ENCODE measurements at places on chromosomes 7 and 10.

- DNase-seq, result peak; percentile 33
Measured at GRCh38 chr7:50467817-50468610, 17.9 kb upstream of the FIGNL1 start.

GRCh38 chr10:33681595-33681994 lies 347.1 kb upstream of the NRP1 start:
- no peak for DNase-seq

- DNase-seq, result no peak
Measured at GRCh38 chr7:142349670-142350405, 92.0 kb upstream of the PRSS58 start.

GRCh38 chr10:58515291-58515941 lies 2.7 kb downstream of the BICC1 start:
- DNase-seq, result no peak

GRCh38 chr10:30580676-30581075 lies 48.9 kb downstream of the LYZL2 start:
- no peak for DNase-seq

GRCh38 chr7:41795276-41795833 lies 92.5 kb upstream of the INHBA start:
- DNase-seq, result no peak

- DNase-seq, result no peak
Measured at GRCh38 chr7:34282271-34282670, 375.7 kb upstream of the NPSR1 start.

GRCh38 chr7:45682358-45682735 lies 108.2 kb downstream of the ADCY1 start:
- no peak for DNase-seq

- no peak for DNase-seq
Measured at GRCh38 chr7:32680259-32681173, 185.2 kb downstream of the AVL9 start.

DNA sequence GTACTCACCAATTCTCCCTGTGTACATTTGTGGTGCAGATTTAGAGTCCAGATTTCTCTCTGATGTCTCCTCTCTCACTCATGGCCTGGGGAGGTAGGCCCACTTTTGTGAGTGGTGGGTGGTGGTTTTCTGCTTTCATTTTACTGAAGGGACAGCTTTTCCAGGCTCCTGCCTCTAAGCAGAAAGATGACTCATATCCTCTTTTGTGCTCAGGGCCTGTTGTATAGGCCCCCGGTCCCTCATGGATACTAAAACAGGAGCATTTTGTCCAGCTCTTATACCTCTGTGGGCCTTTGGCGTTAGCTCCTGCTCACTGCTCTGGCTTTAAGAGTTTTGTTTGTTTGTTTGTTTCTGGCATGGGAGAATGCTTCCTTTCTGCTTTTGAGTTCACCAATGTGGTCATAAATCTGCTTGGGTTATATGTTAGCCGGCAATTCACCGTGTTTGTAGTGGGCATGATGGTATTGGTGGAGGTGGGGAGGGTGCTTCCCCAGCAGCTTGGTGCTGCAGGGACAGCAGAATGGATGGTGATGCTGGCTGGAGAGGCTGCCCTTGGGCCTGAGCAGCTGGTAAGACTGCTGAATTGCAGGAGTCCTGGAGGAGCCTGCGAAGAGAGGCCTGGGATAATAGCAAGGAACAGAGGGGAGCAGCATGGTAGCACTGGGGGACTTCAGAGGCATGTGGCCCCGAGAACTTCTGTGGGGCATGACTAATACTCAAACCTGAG lies 468.7 kb downstream of the RPS24 start:
- DNase-seq, result no peak

DNA sequence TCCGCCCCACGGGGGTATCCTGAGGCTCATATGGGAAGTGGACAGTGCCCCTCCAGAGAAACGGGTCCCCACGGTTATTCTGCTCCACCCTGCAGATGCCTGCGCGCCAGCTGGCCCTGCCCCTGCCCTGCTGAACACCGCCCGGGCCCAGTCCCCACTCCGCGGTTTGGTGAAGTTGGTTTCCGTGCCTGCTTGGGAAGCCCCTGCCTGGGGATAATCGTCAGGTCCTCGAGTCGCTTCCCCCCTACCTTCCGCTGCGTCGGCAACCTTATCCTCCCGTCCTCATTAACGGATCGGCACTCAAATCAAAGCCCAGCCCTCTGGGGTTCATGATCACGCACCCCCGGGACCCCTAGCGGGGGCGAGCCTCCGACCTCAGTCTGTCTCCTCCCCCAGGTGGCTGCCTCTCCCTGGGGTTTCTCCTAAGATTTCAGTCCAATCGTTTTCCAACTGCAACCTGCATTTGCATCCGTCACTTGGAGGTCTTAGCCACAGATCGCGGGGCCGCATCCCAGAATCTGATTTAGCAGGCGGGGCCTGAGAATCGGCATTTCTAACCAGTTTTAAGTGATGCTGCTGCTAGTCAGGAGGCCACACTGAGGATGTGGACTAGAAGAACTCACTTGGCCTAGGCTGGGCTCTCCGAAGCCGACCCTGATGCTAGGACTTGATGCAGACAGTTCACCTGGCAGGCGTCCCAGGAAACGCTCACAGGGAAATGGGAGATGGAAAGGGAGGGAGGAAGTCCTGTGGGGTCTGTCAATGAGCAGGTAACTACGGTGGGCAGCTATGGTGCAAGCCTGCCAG lies 27.6 kb downstream of the WDR86 start:
- no peak for DNase-seq

DNA sequence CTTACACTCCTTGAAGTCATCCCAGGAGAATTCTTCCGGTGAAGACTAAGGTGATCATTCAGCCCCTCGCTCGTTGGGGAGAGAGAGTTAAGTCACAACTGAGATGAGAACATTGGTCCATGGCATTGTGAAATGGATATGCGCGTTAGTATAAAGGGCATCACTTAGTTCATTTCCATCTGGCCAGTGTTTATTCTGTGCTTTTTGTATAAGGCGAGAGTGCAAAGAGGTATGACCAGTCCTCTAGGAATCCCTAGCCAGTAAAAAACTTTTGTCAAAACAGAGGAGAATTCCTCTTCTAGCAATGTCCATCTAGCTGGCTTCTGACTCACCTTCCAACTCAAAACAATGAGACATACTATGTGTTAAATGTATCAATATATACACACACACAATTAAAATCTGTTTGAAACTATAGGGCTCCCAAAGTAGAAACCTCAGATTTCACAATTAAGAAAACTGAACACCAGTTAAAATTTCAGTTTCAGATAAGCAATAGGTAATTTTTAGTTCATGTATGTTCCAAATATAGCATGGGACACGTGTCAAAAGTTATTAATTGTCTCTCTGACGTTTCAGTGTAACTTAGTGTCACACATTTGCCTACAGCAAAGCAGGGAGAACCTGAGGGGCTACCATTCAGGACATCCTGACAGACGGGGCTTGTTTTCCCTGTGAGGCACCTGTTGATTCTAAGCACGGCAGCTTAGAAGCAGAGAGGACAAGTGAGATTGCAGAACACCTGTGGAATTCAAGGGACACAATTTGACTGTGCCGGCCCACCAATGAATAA lies 158.9 kb downstream of the KLF6 start:
- no peak for DNase-seq

GRCh38 chr10:10130686-10131085 lies 887.0 kb upstream of the CELF2 start:
- no peak for DNase-seq

DNA sequence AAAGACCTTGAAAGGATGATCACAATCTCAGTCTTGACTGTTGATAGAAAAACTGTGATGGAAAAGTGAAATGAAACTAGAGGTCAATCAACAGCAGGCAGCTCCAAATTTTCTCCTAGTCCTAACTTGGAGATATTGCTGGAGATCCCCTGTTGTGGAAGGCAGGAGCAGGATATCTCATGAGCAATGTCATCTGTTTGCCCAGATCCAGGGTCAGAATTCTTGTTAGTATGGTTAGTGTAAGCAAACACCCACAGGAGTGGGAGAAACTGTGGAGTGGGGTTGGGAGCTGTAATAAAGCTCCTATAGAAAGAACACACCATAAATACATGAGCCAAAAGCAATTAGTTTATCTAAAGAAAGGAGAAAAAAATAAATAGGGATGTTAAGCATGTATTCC lies 169.0 kb downstream of the AKR1D1 start:
- DNase-seq, result no peak

- DNase-seq, result no peak
Measured at GRCh38 chr7:5714657-5715337, 66.7 kb downstream of the RNF216 start.

DNA sequence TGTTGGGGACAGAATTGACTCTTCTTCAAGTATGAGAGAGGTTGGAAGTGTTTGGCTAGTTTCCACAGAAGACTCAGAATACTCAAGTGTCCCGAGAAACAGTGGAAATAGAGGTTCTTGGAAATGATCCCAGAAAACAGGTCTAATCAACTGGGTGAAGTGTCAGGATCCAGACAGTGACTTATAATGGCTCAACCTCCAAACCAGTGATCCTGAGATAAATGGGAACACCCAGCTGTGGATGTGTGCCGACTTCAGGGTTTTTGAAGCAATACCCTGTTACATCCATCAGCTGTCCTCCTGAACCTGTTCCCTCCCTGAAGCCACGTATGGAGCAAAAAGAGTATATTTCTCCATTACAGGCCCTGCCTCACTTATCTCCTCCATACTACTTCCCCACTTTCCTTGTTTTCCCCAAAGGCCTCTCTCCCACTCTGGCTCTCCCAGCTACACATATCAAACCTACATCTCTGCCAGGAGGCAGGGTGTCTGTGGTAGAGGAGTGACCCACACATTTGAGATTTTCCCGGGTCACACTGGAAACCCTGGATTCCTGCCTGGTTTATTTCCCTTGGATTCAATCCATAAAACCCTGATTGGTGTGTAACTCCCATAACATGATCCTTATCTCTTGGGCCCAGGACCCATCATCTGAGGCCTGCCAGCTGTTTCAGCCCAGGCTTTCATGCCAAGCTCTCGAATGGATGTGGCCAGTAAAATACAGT lies 17.6 kb upstream of the ELOVL3 start:
- no peak for DNase-seq

GRCh38 chr7:30894866-30895605 lies 16.6 kb upstream of the AQP1 start:
- no peak for DNase-seq

DNA sequence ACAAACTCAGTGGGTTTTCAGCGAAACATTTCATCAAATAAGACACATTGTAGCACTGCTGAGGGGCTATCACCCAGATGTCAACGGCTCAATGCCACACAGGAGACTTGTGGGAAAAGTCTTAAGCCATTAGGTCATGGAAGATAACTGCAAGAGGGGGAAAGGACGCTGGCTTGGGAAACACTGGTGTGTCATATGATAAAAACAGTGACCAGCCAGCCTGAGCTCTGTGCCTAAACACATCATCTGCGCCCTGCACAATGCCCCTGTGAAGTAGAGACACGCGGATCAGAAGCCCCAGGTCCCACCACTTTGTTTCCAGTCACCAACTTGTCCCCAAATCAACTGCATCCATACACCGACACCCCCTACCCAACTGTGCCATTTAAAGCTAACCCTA lies 116.7 kb downstream of the TNS3 start:
- DNase-seq, result no peak

GRCh38 chr7:30427296-30428070 lies 51.1 kb downstream of the NOD1 start:
- DNase-seq, result no peak

- no peak for DNase-seq
Measured at GRCh38 chr7:25831062-25831691, 320.8 kb upstream of the NFE2L3 start.

DNA sequence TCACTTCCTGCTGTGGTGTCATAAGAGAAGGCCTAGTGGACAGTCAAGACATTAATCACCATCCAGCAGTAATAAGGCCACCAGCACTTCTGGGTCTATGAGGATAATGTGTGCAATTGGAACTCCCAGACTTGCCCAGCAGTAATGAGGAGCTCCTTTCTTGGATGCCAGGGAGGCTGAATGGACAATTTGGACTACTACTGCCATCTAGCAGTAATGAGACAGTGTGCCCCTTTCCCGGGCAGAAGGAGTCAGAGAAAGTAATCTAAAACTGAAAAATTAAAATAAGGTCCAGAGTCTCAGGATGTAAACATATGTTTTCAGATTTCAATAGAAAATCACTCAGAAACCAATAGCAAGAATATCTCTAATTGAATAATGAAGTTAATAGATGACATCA lies 400.4 kb downstream of the CDC14C start:
- DNase-seq, result no peak

DNA sequence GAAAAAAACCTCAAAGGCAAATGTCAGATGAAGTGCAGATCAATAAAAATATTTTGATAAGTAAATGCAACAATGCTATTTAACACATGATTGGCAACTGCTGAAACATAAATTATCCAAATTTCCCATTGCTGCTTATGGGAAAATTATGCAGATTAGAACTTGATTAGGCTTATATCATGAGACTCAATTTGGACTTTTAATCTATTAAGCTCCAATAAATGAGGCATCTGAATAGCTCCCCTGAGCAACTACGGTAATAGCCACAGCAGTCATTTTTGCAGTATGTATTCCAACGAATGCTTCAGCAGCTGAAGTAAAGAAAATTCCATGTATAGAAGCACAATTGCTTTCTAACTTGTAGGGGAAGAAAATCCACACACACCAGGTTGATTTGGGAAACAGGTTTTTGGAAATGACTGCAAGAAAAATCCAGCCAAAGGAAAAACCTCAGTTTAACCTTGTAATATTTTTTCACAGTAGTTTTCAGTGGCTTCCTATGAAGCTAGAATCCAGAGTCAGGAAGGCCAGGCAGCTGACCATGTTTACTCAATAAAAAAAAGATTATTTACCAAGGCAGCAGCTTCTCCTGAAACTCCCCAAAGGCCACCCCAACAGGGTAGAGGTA lies 716.1 kb downstream of the KCNMA1 start:
- DNase-seq, result no peak

- DNase-seq, result no peak
Measured at GRCh38 chr7:104039363-104039762, 49.9 kb upstream of the RELN start.

GRCh38 chr10:79191951-79192676 lies 123.3 kb downstream of the ZMIZ1 start:
- no peak for DNase-seq

DNA sequence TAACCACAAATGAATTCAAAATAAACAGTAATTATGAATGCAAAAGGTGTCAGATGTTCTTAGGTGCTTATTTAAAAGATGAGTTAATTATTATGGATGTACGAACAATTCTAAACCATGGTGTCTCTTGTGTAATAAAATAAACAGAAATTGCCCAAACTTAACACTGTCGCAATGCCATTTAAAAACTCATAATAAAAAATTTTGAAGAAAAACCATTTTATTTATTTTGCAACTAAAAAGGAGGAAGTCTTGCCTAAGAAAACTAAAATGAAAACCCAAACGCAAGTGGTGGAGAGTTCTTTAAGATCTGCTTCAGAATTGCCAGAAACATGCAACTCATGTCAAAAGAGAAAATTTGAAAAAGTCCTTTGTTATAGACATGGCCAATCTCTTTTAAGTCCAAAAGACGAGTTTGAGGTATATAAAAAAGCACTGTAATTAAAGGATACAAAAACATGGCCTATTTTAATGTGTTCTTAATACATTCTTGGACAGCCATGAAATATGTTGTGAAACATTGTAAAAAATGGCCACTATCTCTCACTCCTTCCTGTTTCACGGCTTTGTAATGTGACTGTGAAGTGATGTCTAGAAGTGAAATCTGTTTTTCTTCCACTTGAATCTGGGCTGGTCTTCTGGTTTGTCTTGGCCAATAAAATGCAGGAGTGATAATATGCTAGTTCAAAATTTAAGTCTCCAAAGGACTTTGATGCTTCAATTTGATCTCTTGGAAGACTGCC lies 322.9 kb downstream of the PRPF18 start:
- DNase-seq, result no peak
